ENCODE measurements at places on chromosomes 5 and 9.

- DNase-seq: no peak
Observed at GRCh38 chr9:137406876-137407589, 15.9 kb downstream of the EXD3 start.

DNA sequence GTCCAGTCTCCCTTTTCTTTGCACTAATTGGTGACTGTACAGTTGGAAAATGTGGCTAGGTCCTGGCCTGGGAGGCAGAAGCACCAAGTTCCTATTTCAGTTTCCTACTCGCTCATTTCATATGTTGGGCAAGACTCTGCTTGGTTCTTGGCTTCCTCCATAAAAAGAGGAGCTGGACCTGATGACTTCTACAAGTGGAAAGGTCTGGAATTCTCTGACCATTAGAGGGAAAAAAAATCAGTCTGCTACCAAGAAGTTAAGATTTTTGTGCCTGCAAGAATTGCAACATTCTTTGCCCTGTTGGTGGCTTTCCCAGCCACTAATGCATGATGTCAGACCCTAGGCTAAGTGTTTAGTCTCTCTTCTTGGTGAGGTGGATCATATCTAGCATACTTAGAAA lies 91.5 kb downstream of the WDR41 start:
- no peak for DNase-seq

GRCh38 chr5:176798086-176798876 lies 12.1 kb upstream of the UNC5A start:
- DNase-seq: no peak

GRCh38 chr5:95871146-95871806 lies 48.8 kb upstream of the GLRX start:
- no peak for DNase-seq

- DNase-seq: no peak
Observed at GRCh38 chr5:43608406-43608805, 5.4 kb downstream of the NNT start.

DNA sequence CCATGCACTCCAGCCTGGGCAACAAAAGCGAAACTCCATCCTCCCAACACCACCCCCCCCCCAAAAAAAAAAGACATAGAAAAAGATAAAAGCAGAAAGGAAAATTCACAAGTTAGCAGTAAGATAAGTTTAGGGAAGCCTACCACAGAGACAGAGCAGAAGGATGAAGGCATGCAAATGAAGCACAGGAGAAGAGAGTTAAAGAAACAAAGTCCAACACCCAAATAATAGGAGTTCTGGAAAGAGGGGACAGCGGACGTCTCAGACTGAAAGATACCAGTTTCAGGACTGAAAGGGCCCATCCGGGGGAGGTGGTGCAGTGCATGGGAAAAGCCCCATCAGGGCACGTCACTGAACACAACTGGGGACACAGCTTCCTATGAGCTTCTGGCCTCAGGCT lies 54.3 kb downstream of the OTULIN start:
- peak; percentile 23 for DNase-seq

DNA sequence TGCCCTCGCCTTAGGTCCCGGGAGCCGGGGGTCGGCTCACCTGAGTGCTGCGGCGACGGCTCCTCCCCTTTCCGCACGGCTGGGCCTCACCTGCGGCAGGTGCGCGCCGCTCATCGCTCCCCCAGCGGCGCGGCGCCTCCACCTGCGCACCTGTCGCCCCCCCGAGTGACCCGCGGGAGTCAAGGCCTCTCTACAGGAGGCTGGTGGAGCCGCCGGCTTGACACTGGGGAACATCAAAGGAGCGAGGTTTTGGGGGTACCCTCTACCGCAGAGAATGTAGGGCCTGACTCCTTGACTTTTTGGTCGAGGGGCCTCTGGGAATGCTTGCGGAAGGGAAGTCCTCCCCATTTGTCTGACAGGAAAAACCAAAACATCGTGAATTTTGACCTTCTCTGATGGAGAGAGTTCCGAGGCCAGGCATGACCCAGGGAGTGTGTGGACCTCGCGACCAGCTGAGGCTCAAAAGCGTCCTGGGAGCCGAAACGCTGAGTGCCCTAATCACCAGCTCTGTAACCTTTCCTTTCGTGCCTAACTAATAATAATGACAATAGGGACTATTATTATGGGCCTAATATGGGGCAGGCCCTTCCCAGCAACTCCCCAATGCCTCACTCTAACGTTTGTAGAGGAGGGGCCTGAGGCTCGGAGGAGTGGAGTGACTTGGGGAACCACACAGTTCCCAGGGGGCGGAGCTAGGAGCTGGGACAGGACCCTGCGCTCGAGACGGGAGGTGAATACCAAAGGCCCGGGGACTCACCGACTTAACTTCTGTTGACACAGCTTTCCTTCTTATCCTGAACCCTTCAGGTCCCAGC lies 714 bp upstream of the IER5L start:
- peak; percentile 72 for DNase-seq

DNA sequence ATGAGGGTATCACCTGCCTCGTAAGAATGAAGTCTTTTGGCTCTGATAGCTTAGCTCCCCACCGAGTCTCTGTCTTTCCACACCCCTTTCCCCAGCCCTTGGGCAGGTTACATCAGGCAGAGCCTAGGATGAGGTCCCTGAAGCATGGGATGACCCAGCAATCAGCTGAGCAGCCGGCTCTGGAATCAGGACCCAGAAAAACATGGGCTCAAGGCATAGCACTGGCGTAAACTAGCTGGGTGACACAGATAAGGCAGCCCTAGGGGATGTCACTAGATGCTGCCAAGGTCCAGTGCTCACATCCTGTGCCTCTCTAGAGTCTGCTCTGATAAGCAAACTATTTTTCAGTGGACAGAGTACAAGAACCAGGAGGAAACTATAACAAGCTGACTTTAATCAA lies 26.6 kb downstream of the IDNK start:
- DNase-seq: no peak

DNA sequence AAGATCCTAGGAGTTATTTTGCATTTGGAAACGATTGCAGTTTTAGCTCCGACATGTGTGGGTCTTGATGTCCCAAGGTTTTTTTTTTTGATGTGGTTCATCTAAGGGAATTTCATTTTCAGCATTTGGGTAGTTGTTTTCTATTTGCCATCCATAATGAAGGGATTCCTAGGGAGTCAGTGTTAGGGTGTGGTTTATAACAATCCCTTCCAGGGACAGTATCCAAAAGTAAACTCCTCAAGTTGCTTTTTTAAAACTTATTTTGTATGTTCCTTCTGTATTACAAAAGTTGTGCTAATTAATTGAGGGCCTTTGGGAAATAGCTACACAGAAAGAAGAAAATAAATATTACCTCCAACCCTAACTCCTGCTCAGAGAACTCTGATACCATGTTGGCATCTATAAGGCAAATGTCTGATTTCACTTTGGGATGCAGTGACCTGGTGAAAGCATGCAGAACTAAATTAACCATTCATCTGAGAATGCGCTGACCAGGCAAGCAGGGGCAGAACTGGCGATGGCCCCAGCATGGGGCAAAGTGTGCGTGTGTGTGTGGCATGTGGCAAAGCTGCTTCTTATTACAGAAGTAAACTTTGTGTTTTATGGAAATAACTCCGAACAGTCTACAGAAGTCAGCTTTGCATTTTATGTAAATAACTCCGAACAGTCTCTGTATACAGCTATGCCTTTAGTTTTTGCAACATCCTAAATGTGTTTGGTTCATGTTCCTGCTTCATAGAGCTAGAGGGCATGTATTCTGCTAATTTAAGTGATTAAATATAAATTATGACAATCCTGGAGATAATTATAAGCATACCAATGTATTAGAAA lies 237.2 kb downstream of the TRPM3 start:
- no peak for DNase-seq

GRCh38 chr5:116442095-116442534 lies 132.5 kb downstream of the SEMA6A start:
- no peak for DNase-seq

GRCh38 chr5:156475182-156476157 lies 148.5 kb downstream of the SGCD start:
- peak; percentile 68 for DNase-seq

- no peak for DNase-seq
Observed at GRCh38 chr5:109045710-109046109, 298.0 kb downstream of the FER start.

GRCh38 chr9:126980231-126980630 lies 65.6 kb downstream of the RALGPS1 start:
- no peak for DNase-seq

GRCh38 chr9:107755246-107755645 lies 265.7 kb upstream of the KLF4 start:
- no peak for DNase-seq

- DNase-seq: no peak
Observed at GRCh38 chr9:81211741-81212140, 477.6 kb downstream of the TLE1 start.

- DNase-seq: no peak
Observed at GRCh38 chr5:112708103-112708622, 29.5 kb upstream of the APC start.

All from tibial artery (tissue), 4 donors.